ENCODE measurements at places on chromosomes 13 and 19.

- DNase-seq: no peak
These were observed 235.4 kb downstream of the PCDH20 start for GRCh38 chr13:61180234-61180633.

GRCh38 chr19:45641274-45642105 is 2.3 kb upstream of the EML2 start:
- no peak for DNase-seq

GRCh38 chr13:77262198-77262597 is 64.7 kb downstream of the MYCBP2 start:
- DNase-seq: no peak

GRCh38 chr13:98529171-98529570 is 47.7 kb downstream of the STK24 start:
- DNase-seq: no peak

DNA sequence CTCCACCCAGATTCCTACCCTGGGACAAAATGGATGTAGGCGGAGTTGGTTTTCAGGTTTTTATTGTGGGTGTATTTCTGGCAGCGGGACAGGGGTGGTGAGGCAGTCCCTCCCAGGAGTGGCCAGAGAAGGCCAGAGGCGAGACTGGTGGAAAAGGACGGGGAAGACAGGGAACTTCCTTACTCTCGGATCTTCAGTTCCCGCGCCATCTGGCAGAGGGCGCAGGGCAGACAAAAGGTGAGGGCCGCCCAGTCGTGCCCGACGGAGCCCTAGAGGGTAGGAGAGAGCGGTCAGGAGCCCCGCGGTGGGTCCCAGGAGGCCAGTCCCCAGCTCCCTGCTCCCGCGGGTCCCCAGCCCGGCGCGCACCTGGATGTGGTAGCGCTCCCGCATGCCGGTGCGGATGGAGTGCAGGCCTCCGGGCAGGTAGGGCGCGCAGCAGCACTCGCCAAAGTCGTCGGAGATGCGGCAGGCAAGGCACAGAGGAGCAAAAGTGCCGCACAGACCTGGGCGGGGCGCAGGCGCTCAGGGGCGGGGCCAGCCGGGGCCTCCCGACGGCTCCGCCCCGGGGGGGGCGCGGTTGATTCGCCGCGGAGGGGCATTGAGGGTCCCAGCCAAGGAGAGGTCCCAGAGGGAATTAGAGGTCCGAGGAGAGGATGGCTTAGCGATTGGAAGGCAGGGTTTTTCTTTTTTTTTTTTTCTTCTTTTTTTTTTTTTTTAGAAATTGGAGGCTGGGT is 3.0 kb downstream of the CNFN start:
- DNase-seq: no peak

- no peak for DNase-seq
These were observed 22.4 kb downstream of the TNFRSF19 start for GRCh38 chr13:23592596-23592995.

DNA sequence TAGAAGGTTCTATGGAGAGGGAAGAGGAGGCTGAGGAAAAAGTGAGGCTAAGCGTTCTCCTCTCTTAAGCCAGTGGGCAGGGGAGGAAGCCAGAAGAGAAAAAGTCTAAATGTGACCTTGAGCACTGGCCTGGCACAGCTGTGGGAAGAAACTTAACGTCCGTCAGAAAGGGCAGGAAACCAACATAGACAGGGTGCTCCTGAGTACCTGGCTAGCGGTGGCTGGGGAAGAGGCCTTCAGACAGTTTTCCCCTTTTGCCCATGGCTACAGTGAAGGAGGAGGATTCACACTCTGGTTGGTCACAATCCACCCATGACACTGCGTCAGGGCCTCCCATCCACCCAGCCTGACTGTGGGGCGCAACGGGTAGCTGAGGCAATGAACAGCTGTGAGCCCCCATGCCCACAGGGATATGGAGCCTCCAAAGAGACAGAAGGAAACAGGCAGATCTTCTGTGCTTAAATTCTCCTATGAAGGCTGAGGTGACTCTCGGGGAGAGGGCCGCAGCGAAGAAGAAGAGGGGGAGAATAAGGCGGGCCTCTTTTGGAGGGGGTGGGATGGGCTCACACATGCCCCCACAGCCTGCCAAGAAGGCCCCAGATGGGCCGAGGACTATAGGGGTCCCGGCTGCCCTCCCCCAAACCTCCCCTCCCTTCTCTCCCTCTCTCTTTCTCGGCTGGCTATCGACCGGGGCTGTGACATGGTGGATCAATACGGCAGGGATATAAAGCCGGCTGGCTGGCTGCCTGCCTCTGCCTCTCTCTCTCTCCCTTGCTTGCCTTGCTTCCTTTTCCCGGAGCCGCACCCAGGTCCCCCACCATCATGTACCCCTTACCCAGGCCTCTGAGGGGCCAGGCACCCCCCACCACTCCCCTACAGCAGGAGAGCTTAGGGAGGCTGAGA is 19.8 kb upstream of the POU2F2 start:
- no peak for DNase-seq

DNA sequence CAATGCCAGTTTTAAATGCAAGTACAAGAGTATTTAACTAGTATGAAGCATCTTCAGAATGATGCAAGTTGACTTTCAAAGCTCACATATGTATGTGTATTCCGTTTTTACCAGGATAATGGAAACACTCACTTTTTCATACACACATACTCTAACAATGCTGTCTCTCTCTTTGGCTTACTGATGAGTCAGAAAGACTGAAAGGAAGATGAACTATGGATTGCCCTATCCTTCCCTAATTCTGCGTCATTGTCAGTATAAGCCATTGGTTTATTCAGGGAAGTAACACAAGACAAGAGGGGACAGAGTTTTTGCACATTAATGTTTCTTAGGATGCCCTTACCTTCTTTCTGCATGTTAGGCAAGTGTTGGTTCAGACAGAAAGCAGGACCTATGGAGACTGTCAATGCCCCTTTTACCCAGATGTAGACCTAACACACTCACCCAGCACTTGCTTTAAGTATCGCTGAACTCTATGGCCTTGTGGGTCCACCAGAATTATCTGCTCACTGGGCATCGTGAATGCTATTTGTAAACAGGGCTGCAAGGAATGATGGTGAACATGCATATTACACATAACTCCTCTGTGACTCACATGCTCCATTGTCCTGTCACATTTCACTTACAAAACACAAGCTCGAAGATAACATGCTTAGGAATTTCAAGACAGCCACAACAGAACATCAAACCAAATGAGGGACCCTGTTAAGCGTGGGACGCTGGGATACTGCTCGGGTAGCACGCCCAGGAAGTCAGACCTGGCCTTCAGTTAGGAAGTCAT is 10.0 kb upstream of the OXGR1 start:
- DNase-seq: no peak

GRCh38 chr19:1956122-1956494 is 15.1 kb downstream of the CSNK1G2 start:
- DNase-seq: no peak

- no peak for DNase-seq
These were observed 20.2 kb upstream of the MYDGF start for GRCh38 chr19:4690361-4690760.

- no peak for DNase-seq
These were observed 1.8 kb downstream of the SLITRK1 start for GRCh38 chr13:83880275-83881139.

DNA sequence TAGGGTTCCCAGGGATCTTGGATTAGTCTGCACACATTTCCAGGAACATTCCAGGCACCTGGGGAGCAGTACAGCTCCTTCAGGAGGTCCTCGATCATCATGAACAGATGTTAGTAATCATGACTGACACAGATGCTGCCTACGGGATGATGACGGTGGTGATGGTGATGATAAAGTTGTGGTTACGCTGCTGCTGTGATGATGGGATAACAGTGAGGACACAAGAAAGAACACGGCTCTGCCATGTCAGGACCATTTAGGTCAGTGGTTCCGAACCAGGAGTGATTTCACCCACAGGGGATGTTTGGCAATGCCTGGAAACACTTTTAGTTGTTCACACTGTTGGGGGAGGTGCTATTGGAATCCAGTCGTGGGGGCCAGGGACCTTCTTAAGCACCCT is 1193.0 kb downstream of the UQCRFS1 start:
- no peak for DNase-seq

GRCh38 chr13:95243207-95243606 is 58.0 kb downstream of the ABCC4 start:
- no peak for DNase-seq

DNA sequence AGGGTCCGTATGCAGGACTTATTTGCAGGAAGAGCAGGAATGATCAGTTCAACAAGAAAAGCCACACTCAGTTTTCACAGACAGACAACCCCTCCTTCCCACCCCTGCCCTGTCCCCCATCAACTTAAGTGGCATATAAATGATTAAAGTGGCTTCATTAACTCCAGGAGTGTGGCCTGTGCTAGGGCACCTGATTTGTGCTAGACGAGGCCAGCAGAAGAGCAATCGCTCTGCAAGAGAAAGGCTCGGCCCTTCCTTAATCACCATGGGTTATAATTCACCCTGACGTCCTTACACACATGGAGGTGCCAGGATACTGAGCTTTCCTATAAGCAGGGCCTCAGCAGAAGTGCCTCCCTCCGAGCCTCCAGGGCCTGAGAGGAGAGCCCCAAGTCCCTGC is 14.6 kb downstream of the C19orf12 start:
- no peak for DNase-seq

- no peak for DNase-seq
These were observed 2.8 kb downstream of the ACP5 start for GRCh38 chr19:11574689-11575088.

DNA sequence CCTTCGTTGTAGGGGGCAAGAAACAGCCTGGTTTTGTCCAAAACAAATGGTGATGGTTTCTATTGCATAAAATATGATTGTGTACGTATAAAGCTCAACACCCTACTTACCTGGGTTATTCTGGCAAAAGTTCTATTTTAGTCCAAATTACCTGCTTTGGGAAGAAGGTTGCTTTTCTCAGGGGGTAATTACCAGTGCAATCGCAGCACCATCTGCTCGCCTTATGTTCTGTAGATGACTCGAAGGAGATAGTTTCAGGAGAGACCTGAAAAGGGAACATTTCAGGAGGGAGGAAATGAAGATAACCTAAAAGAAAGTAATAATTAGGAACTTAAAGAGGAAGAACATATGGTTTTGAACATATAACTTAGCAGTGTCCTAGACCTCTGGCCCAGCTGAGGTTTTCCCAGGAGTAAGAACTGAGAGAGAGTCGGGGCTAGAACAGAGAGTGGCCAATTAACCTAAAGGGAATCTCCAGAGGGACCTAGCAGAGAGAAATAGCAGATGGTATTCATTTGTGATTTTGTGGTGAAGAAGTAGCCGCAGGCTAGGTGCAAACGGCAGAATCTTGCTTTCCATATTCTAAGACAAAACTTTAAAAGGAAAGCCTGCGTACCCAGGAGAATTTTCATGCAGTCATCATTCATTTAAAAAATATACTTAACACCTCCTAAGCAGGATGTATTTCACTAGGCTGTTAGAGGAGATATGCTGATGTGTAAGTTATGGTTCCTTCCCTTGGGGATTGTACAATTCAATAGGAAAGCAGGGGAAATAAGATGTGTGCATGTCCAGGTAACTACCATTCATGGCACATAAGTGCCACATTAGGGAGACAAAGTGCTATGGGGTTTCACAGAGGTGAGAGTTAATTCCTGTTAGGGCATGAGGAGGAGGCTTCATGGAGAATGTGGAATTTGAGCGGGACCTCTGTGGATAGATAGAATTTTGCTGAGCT is 113.0 kb upstream of the SLC10A2 start:
- DNase-seq: no peak

- no peak for DNase-seq
These were observed 75.6 kb upstream of the RFC3 start for GRCh38 chr13:33742321-33742720.

- no peak for DNase-seq
These were observed 25.2 kb upstream of the KATNAL1 start for GRCh38 chr13:30332456-30333143.

DNA sequence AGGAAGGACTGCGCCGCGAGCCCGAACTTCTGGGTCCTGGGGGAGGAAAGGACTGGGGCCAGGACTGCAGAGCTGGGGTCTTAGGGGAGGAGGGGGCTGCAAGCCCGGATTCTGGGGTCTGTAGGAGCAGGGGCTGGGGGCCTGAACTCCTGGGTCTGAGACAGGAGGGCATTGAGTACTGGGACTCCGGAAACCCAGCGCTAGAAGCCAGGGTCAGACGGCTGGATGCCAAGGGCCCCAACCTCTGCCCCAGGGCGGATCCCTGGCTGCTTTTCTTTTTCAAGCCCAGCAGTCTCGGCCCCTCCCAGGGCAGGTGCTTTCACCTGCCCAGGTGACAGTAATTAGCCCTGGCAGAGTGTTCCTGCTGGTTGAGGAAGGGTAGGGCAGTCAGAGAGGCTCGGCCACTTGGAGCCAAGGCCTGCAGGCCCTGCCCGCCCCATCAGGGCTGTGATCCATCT is 2.3 kb downstream of the MYH14 start:
- no peak for DNase-seq

DNA sequence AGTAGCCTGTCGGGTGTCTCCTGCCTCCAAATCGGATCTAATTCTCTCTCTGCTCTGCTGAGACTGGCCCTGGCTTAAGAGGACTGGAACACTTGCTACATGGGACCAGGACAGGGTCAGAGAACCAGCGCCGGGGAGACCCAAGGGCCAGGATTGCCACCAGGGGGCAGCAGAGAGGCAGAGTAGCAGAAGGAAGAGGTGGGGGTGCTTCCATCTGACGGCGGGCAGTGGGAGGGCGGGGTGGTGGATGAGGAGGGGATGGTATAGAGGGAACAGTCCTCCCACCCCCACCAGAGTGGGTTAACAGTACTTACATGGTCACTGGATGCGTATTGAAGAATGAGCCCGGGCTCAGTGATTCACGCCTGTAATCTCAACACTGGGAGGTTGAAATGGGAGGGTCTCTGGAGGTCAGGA is 11.9 kb downstream of the SELENOW start:
- no peak for DNase-seq

- DNase-seq: no peak
These were observed 4.6 kb downstream of the CEACAM16 start for GRCh38 chr19:44703336-44704078.

- DNase-seq: no peak
These were observed 512.8 kb downstream of the LMO7 start for GRCh38 chr13:76148926-76149325.

DNA sequence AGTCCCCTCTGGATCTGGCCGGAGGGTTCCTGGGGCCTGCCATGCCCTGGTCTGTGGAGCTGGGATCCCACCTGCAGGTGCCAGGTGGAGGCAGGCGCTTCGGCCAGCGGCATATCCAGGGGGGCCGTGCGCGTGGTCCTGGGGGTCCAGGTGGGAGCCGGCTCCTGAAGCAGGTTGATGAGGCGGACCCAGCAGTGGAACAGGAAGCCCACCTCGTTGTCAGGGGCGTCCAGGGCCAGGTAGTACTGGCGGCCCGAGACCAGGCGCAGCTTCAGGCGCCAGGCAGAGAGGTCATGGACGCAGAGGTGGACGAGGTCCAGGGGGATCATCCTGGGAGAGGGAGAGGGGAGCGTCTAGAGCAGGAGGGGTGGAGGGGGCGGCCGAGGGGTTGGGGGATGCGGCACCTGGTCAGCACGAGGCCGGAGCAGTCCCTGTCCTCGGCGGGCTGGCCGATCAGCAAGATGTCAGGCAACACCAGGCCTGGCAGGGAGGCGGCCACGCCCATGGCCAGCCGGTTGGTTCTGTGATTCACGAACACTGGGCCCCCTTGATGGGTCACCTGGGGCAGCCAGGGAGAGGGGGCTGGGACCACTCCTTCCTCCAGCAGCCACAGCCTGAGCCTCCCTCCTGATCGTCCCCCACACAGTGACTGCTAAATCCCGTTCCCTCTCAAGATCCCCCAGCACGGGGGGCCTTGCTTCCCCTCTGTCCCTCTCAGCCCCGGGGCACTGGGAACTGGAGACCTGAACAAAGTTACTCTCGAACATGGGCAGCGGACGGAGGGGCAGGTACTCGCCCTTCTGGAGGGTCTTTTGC is 678 bp downstream of the GARIN5B start:
- DNase-seq: no peak
